CD4-positive, alpha-beta T cell treated with Interleukin-4 for 1 hour (primary cell): ENCODE measurements at places on chromosomes 6 and 20.

DNA sequence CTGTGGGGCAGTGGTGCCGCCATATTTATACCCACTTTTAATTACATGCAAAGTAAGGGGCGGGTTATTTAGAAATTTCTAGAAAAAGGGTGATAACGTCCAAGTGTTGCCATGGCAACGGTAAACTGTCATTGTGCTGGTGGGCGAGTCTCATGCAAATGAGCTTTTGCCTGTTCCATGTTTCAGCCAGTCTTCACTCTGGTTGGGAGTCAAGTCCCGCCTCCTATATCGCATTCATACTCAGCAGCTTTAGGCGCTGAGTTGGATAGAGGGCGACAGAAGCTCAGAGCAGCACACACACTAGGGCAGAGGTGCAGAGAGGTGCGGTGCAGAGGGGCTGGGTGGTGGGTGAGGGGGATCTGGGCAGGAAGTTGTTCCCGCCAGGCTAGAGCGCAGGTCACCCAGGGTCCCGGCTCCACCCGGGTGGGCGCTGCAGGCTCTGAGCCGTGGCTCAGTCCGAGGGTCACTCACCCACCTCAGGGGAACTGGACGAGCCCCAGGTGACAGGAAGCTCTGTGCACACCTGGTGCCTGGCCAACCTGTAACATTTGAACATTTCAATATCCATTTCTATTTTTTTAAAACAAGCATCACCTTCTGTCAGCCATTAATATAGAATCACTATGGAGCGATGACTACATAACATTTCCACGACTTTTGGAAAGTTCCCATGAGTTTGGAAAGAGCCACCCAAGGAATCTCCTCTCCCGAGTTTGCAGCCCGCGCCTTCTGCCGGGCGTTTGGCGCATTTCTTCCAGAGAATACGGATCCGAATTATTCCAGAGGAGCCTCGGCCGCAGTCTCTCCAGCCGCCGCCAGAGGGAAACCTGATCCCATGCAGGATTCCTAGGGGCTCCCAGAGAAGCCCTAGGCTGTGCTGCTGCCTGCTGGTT is 89.1 kb upstream of the PHACTR3 start:
- no peak for DNase-seq

- DNase-seq, result no peak
Measured at GRCh38 chr6:132515386-132515785, 2.5 kb upstream of the STX7 start.

- DNase-seq, result no peak
Measured at GRCh38 chr6:124036384-124036783, 232.7 kb downstream of the NKAIN2 start.

DNA sequence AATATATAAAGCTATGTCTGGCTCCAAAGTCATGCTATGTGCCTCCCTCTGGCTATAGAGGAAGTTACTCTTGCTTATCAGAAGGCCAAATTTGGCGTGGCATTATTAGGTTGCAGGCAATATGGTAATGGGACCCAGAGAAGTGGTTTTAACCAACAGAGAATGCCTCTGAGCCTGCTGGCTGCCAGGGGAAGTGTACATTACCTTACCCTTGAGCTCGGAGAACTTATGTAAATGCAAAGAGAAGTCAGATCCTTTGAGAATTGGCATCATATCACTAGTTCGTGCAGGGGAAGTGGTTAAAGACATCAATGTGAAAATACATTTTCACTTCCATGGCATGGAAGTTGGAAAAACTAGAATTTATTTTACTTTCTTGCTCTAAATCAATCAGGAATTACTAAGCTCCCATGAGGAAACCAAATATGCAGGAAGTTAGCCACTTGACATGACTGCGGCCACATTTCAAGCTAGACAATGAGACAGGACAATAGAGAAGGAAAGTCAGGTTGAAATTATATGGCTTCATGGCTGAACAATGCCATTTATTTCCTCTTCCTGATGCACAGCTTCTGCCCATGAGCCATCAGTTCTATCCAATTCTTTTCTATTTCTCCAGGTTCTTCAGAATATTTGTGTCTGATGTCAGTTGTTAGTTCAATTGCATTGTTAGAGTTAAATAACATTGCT is 134.0 kb upstream of the PHACTR1 start:
- DNase-seq, result no peak

DNA sequence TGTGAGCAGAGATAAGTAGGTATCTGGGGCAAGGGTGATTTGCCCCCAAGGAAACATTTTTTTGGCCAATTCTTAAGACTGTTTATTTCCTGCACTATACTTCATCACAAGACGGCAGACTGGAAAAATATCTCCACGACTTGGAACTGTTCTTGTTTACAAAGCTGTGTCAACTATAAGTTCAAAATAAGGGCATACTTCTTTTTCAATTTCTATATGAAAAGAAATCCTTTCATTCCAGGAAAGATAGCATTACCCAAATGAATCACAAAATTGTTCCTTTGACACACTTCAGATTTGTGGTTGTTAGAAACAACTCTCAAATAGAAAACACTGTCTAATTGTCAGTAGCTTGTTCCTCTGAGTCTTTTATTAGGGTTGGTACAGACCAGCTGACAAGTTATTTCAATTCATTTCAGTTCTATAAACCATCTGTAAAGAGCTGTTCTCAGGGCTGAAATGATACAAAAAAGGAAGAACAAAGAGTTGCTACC is 212.9 kb upstream of the PRDM1 start:
- no peak for DNase-seq

DNA sequence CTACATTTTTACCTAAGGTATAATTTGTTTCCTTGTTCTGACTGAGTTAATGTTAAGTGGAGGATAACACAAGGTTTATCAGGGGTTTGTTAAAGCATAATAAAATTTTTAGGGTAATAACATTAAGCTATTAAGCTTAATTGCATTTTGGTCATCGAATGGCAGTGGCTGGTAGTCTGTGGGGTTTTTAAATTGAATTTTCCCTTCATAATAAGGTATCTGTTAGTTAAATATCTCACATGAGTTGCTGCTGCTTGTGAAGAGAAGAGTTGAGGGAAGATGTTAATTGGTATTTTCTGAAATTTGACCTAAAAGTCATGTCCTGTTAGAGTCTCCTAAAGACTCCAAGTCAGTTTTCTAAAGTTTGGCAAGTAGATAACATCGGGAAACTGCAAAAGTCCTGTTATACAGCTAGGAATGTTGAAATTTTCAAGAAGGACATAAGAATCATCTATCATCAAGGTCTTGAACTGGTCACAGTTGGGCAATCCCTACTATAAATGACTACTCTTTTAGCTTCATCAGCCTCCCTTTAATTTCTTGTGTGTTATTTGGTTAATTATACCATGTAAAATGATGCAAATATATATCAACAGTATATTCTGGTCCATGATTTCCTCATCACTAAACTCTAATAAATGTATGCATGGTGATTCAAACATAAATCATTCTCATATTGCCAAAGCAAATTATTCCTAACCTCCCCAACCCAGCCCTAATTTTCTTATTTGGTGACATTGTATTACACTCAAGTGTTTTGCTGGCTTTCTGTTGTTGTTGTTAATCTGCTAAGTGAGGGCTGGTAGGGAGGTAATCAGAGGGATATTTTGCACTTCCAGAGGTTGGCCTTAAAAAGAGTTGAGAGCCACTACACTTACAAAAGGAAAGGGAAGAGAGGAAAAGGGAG is 64.0 kb downstream of the MAP3K5 start:
- DNase-seq, result no peak

DNA sequence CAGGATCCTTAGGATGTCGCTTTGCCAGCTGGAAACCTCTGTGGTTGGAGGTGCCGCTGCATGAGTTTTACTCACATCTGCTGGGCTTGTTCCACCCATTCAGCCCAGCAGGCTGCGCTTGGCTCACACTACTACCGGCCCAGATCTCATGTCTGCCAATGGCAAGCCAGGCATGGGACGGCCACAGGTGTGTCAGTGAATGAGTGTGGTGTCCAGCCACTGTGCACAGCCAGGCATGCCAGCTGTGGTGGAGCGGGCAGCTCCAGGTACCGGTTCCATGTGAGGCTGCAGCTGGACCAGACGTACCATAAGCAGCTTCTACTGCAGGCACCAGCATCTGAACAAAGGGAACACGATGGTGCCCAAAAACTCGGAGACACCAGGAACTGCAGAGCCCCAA is 33.1 kb upstream of the ASF1A start:
- DNase-seq, result no peak

DNA sequence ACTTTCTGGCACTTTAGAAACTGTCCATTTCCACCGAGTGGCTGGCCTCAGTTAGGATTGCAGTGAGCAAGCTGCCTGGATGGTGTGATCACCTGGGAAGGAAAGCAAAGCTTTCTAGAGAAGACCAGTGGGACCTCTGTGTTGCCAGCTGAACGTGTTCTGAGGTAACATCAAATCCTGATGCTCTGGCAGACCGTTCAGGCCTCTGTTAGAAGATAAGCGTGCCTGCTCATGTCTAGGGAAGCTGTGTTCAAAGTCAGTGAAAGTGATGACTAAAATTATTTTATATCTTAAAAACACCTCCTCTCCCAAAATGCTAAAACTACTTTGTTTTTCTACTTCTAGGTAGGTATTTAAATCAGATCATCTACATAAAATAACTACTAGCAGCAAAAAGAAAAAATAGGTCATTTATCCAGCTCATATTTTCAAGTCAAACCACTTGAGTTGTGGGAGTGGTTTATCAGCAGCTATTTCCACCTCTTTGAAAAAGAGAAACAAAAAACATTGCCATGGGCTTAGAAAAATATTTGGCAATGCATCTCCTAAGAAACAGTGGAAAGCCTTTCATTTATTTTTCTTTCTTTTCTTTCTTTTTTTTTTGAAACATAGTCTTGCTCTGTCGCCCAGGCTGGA is 54.8 kb downstream of the CEP43 start:
- DNase-seq, result peak; percentile 40

DNA sequence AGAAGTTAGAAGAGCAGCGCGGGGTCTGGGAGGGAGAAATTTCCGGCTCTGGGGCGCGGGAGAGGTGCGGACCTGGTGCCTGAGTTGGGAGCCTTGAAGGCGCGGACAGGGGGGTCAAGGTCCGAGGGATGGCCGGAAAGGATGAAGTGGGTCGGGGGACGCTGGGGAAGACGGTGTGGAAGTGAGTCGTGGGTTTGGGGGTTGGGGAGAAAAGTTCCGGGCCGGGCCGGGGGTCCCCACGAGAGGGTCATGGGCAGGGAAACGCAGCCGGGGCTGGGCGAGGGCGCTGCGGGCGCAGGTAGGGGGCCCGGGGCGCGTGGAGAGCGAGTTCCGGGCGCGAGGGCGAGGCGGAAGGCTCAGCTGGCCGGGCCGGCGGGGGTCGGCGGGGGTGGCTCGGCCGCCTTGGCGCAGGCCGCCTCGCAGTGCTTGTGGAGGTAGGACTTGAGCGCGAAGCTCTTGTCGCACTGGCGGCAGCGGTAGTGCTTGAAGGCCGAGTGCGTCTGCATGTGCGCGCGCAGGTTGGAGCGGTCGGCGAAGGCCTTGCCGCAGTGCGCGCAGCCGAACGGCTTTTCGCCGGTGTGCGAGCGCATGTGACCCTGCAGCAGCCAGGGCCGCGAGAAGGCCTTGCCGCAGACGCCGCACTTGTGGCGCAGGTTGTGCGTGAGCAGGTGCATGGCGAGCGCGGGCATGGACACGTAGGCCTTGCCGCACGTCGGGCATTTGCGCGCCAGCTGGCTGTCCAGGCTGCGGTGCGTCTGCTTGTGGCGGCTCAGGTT is 10.5 kb upstream of the SRXN1 start:
- DNase-seq, result no peak

DNA sequence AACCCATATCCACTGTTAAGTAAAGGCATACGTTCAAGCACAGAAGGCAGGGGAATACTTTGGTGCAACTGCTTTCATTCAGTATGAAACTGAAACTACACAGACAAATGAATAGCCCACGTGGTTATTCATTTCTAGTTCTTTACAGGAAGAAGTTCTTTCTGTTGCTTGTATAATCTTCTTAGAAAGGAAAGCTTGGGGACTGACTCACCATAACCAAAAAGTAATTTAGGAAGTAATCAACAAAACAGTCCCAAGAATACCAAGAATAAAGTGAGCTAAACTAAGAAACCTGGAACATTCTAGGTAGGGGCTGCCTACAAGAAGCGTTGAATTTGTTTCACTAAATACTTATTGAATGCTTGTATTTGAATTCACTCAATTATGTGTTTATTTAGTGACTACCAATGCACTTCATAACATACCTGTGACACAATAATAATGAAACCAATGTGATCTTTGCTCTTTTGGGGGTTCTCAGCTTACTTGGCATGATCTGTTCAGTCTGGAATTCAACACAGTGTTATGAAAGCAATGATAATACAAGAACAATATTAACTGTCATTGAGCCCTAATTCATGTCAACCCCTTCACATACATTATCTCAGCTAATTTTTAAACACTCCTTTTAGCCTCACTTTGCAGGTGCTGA is 25.1 kb upstream of the KIAA0408 start:
- DNase-seq, result no peak

GRCh38 chr20:25230166-25230831 is 17.6 kb upstream of the PYGB start:
- no peak for DNase-seq

- no peak for DNase-seq
Measured at GRCh38 chr6:151629791-151630190, 136.0 kb downstream of the CCDC170 start.

DNA sequence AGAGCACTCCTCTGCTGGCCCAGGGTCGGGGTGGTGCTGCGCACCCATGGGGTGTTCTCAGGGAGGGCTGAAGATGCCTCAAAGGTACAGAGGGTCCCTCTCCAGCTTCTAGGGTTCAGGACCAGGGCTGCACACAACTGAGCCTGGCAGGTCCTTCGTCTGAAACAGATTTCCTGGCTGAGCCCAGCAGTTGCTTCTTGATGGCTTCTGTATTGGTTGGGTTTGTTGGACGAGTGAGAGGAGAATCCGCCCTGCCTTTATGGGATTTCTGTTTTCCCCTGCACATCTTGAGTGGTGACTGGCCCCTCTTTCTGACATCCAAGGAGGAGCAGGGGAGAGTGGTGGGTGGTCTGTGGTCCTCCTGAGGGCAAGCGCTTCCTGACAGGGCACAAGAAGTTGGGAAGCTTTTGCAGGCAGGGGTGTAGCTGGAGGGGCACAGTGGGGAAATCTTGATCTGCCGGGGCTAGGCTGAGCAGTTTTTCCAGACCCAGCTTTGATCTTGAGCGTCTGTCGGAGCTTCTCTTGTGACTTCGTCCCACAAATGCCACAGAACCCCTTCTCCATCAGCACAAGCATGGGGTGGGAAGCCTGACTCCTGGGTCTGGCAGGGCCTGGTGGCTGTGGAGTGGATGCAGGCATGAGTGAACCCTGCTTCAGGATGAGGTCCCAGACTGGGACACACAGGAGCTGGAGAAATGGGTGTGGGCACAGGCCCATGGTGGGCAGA is 116.5 kb downstream of the SYNDIG1 start:
- no peak for DNase-seq

GRCh38 chr20:2524709-2525506 is 11.5 kb upstream of the TMC2 start:
- no peak for DNase-seq
